Occipital lobe (tissue), 3 donors: ENCODE measurements at places on chromosomes 2 and 18. TPM values are rescaled to one million over a fixed set of nuclear protein-coding genes. Genes with fewer than 3 reads are reported as not detected.
A peak's percentile ranks its signal among the peaks of the same experiment; 100 is the strongest.

Gene SLC14A1
- total RNA-seq, result 4.1 TPM

Gene RAB27B
- total RNA-seq, result 35.1 TPM

GRCh38 chr18:74155276-74155675, 7.0 kb downstream of the TIMM21 start:
- DNase-seq, result no peak

GRCh38 chr2:70733646-70734180, 34.3 kb downstream of the ADD2 start:
- DNase-seq, result peak; percentile 37

DNA sequence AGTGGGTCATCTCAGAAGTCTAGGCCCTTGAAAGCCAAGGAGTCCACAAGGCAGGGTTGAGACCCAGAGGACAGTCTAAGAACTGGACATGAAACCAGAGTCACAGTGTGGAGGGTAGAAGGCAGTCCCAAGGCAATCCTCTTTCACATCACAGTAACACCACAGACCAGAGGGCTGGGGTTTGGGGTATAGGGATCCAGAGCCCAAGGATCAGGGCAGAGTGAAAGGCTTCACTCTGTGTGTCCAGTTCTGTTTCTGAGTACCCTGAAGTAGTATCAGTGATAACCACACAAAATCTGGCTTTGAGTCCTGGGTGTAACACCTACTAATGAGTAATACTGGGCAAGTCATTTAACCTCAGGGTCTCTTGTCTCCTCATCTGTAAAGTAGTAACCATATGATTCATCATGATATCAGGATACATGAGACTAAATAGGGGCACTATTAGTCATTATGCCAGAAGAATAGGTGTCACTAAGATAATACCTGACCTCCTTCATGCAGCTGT, 91.0 kb downstream of the ICA1L start:
- DNase-seq, result no peak

DNA sequence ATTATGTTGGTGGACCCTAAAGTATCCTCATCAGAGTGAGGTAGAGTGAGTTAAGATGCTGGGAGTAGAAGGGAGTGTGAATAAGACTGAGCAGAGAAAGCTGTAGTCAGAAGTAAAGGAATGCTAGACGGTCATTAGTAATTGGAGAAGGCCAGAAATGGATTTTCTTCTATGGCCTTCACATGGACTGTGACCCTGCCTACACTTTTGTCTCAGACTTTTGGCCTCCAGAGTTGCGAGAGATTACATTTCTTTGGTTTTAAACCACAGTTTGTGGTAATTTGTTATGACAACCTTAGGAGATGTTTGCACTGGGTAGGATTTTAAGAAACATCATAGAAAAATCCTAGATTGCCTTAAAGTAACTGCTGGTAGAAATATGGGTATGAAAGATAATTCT, 1267.7 kb upstream of the TMEFF2 start:
- no peak for DNase-seq

DNA sequence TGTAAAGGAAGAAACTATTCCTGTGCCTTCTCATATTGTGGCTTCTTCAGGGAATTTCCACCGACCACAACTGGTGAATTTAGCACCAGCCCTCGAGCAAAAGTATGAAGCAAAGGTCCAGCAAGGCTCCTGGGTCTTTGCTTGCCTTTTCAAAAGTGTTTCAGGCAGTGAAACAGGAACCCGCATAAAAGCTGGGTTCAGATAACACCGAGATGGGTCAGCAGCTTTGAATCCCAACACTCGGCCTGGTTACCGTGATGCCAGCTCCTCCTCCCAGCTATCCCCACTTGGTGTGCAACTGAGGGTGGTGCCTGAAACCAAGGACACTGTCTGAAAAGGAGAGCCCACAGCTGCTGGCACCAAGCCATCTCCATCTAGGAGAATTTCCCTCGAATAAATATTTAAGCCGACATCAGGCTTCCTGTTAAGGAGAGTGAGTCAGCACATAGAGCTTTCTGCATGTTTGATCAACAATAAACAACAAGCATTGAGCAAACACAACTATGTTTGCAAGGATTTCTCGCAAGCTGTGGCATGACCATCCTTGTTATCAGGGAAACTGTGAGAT, 69.5 kb downstream of the ANTXR1 start:
- no peak for DNase-seq
